Caudate nucleus (tissue), 63 donors: ENCODE measurements at places on chromosomes 3 and 15.

DNA sequence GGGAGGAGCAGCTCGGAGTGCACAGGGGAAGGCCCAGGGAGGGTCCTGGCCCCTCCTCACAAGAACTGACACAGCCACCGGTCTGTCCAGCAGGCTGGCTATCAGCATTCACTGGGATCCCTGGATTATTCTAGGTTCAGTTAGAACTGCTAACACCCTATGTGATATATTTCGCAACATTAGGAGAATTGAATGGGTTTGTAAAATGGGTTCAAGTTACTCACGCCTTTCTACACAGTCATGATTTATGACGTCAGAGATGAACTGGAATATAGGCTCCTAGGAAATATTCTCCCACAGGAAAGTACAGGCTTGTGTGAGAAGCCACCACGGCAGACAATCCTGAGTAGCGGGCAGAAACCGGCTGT lies 969 bp upstream of the BSN start:
- no peak for DNase-seq

GRCh38 chr3:50617096-50617791 lies at the start of gene MAPKAPK3:
Gene MAPKAPK3, plus strand, starts transcription at chr3:50617151. Its CDS starts 415 bp downstream, at chr3:50617566.
- no peak for DNase-seq

DNA sequence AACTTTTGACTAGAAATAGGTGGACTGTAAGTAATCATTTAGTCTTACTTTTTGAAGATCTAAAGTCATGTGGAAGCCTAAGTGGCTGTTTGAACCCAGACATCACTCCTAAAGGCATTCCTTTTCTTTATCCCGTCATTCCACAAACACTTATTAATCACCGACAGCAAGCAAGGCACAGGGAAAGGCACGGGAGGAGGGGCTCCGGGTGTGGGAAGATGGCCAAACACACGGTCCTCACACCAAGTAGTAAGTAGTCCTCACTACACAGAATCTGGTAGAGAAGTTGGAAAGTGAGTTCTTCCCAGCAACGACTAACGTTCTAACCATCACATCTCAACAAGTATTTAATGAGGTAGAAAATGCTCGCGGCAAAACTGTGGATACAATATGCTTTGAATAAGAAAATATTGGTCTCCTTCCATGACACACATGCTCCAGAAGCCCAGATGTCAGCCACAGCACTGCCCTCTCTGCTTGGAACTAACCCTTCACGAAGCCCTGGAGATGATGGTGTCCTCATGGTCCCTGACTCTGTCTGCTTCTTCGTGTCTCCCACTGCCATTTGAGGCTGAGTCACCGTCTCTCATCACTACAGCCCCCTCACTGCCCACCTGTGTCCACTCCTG lies 202.2 kb downstream of the OPA1 start:
- no peak for DNase-seq

DNA sequence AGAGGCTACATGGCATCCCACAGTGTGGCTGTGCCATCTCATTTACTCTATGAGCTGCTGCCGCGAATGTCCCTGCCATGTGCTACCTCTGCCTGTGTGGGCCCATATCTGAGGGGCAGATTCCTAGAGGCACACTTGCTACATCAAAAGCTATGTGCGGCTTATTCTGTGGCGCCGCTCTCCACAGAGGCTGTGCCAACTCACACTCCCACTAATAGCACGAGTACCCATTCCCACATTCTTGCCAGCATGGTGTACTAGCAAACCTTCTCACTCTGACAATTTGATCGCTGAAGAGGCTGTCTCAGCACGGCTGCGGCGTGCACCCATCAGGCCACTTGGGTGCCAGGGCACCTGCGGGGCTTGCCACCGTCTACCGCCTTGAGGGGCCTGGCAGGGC lies 31.2 kb upstream of the MUSTN1 start:
- no peak for DNase-seq

- no peak for DNase-seq
Measured at GRCh38 chr3:122031123-122031468, 9.0 kb upstream of the ILDR1 start.

DNA sequence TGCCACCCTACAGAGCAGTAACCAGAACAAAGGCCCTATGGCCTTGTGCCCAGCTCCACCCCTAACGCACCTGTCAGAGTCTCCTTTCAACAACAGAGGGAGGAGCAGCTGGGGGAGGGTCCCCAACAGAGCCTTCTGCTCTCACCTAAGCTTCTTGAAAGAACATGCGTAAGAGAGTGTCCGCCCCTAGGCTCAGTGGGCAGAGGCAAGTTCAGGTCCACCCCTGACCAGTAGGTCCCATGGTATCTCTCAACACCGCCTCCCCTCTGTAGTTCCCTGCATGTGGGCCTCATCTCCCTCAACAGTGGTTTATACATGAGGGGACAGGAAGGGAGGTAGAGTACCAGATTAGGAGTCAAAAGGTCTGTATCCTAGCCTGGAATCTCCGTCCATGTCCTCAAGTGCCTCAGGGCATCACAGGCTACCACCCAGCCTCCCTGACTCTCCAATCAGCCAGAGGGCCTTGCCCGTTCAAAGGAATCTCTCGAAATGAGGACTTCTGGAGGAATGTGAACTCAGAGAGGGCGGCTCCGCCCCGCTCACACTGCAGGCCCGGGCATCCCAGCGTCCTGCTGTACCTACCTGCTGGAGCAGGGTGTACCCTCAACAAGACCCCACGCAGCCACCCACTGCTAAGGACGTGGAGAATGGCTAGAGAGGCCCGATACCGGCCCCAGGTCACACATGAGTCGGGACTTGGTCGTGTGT lies 680 bp downstream of the POC1A start:
- no peak for DNase-seq

DNA sequence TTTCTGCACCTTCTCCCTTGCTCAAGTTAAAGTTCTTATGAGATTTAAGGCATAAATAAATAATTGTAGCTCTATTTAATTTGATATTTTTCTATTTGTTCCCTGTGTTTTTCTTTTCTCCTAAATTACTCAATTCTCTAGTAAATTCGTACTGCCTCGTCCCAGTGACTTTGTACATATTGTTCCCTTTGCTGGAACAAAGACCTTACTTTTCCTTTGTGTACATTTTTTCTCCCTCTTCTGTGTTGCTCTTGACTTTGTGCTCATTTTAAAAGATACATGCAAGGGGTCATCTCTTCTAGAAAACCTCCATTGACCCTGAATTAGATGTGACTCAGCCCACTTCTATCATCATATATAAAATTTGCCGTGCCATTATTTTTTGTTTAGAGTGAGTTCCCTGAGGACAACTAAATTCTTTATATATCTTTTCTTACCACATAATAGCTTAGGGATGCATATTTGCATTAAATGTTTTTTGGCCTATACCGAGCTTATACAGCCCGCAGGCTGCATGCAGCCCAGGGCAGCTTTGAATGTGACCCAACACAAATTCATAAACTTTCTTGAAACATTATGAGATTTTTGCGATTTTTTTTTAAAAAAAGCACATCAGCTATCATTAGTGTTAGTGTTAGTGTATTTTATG lies 29.6 kb downstream of the PPP4R2 start:
- no peak for DNase-seq

- DNase-seq, result no peak
Measured at GRCh38 chr3:25507811-25508210, 79.7 kb downstream of the RARB start.

DNA sequence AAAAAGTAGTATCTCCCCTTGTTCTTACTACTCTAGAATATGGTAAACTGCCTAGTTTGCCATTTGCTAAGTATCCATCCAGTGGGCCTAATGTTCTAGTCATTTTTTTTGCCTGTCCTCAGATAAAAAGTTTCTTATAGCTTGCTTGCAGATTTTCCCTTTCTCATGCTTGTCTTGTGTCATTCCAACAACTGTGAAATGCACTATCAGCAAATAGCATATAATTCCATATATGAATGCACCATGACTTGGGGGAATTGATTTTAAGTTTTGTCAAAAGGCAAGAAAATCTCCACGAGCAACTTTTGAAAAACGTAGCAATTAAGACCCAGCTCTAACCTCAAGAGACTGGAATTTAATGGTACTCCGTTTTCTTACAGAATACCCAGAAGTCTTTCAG lies 286.2 kb upstream of the GPR149 start:
- no peak for DNase-seq

DNA sequence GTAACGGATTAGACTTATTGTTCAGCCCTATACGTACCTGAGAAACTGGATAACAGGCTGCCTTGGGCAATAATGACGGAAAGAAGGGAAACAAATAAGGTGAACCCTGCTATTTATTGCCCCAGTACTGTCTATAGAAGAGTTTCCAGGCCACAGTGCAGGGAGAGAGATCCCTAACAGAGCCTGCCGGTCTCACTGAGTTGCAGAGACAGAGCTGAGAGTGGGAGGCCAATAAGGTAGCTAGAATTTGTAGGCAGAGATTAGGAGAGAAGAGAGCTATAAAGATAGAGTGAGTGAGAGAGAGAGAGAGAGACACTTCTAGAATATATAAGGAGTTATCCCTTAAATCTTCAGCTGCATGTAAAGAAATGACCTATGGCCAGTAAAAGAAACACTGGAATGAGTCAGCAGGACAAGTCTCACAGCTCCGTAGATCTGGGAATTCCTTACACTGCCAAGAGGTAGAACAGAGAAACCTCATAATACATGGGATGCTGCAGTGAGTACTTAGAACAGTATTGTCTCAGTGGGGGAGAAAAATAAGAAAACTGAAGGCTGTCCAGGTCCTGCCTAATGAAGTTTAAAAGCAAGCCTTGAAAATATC lies 51.8 kb downstream of the ST3GAL6 start:
- no peak for DNase-seq

DNA sequence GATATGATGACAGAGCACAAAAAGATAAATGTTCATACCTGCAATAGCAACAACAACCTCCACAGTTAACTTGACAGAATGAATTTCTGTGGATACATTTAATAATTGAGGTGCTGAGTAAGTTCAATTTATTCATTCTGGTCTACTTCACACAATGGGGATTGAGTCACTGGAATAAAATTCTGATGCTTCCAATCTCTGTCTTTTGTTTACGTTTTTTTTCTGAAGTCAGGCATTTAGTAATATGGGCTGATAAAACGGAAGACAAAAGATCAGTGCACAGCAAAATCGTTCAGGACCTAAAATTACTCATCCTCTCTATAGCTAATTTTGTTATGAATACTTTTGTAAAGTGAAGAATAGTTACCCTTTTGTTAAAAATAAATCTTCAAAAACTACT lies 565.9 kb upstream of the CCDC54 start:
- no peak for DNase-seq

DNA sequence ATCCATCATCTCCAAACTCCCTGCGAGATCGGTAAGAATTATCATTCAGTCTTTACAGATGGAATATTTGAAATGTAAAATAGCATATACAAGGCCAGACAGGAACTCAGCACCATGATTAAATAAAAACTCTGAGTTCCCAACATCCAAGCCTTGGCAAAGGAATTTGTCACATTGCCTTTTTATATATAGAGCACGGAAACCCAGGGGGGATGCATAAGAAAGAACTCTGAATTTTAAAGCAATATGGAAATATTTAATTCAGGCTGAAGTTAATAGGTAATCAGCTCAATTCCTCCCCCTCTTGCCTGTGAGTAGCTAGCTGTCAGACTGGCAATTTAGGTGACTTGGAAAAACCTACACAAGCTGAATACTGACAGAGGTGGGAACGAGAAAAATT lies 217.9 kb upstream of the KCNMB2 start:
- no peak for DNase-seq

GRCh38 chr15:95884276-95884675 lies 446.2 kb upstream of the NR2F2 start:
- DNase-seq, result no peak

- DNase-seq, result no peak
Measured at GRCh38 chr3:121895121-121895520, 920 bp downstream of the SLC15A2 start.

DNA sequence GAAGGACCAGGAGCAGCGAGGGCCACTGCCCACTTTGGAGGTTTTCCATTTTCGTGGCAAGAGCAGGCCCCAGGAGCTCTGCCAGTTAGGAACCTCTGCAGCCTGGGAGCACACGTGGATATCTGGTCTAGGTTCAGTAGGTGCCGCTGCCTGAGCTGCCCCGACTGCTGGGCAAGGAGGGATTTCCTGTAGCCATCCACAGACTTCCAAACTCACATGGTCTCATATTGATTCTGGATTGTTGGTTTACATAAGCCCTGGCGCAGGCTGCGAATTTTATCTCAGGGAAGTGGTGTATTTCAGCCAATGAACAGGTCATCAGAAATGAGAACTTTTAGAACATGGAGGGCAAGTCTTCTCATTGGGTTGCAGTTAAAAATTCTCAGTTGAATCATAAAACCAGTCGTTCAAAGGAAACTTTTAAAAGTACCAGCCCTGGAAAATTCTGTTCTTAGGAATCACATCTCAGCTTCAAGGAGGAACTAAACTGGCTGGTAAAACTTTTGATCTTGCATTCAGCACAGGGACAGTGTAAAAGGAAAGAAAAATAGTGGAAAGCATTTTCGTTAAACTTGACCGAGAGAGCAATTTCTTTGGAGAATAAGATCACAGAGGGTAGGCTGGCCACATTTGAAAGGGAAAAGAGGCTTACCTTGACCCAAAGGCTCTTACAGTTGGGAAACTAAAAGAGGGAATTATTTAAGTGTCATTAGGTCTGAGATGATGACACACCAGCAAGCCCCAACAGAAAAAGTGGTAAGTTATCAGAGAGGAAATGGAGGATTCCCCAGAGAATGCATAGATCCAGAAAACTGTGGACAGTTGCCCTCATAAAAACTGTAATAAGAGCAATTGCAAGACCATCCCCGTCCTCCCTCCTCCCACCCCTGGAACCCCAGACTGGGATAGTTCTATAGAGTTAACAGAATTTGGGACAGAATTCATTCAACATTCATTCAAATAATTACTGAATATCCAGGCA lies 6.4 kb upstream of the RTP3 start:
- no peak for DNase-seq

DNA sequence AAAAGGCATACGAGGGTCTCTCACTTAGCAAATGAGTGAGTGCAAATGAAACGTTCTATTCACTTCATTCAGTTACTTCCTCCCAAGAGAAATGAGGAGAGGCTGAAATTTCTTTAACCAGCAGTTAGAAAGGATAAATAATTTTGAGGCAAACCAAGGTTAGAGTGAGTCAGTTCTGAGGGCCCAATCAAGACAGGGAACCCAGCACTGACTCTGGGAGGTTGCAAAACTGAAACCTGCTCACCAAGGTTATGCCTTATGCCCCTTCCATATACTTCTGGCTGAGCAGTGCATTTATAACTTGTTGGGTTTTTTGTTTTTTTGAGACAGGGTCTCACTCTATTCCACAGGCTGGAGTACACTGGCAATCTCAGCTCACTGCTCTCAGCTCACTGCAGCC lies 4.5 kb upstream of the RPSA start:
- DNase-seq, result no peak

DNA sequence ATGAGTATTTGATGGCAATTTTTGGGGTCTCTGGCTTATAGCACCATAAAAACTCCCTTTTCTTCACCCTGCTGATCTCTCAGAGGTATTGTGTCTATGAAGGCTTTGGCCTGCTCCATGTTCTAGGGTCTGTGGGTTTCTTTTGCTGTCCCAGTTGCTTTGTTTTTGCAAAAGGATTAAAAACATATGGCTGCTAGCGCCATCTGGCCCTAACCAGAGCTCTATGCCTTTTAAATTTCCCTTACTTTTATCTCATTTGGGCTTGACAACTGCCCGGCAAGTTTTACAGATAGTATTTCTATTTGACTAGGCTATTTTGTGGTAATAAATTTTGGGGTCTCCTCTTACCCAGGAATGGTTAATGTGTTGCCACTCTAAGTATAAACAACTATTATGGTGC lies 6.4 kb upstream of the GHRL start:
- no peak for DNase-seq

- DNase-seq, result peak; percentile 38
Measured at GRCh38 chr3:46629551-46630517, 17.5 kb downstream of the FAM240A start.

- DNase-seq, result no peak
Measured at GRCh38 chr15:32677238-32677750, 35.8 kb downstream of the SCG5 start.

- no peak for DNase-seq
Measured at GRCh38 chr3:134535186-134535970, 49.5 kb downstream of the CEP63 start.
